Activated gamma-delta T cell treated with anti-CD3 and anti-CD28 coated beads, Interleukin-2, amount 50 U/mL, for 16 hours (primary cell): ENCODE measurements at places on chromosomes 5 and 9.

DNA sequence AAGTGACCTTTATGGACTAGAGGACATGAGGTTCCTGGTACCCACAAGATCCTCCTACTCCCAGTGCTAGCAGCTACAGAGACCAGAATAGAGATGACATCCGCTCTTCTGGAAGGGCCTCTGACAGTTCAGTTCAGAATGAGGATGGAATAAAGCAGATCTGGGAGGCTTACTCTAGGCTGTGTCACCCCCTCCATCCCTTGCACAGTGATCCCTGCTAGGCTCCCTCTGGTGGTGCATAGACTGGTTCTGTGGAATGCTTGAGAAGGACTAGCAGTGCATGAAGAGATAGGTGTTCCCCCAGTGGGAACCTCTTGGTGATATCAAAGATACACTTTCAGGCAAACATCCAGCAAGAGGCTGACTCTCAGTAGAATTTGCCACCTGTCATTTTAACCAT lies 83.0 kb downstream of the NPR3 start:
- no peak for DNase-seq

DNA sequence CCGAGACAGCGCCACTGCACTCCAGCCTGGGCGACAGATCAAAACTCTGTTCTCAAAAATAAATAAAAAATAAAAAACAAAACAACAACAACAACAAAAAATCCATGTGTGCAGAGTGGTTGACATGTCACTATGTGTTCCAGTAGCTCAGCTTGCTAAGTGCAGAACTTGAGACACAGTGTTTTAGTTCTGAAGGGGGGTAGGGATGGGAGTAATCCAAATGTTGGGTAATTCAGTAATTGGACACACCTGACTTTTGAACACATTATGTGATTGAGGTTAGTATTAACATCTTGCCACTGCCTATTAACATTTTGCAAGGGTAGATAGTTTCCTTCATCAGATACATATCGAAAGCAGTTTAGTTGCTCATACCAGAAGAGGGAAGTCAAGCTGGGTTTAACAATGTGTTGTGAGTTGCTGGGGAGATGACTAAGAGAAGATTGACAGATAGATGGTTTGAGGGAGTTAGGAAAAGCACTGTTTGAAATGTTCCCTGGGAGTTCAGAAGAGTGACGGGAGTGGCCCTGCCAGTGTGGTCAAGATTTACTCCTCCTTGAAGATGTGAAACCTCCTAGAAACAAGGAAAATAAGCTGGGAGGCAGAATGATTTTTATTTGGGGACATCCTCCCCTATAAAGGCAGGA lies 928 bp downstream of the HACD4 start:
- DNase-seq = no peak

- no peak for DNase-seq
Measured at GRCh38 chr5:168528521-168529373, at the start of gene FBLL1. FBLL1 (plus strand) TSS chr5:168529305; CDS start chr5:168529505, 200 bp downstream.

- DNase-seq = no peak
Measured at GRCh38 chr9:116644091-116644688, 42.9 kb upstream of the TRIM32 start.

DNA sequence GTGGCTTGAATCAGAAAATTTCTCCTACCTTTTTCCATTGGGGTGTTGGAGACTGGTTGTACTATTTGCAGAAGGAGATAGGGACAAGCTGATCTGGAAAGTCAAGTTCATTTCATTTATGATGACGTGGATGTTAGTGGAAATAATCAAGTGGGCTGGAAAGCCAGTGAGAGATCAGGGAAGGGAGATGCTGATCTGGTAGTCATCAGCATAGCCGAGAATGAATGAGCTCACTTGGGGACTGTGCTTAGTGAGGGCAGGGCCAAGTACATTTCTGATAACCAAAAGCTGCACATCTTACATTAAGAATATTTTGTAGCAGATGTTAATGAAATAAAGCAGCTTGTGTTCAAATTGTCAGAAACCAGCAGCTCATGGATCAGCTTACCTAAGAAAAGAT lies 12.1 kb downstream of the MAN2A1 start:
- no peak for DNase-seq

GRCh38 chr9:35962126-35962906 lies 4.4 kb upstream of the OR2S2 start:
- DNase-seq = no peak

DNA sequence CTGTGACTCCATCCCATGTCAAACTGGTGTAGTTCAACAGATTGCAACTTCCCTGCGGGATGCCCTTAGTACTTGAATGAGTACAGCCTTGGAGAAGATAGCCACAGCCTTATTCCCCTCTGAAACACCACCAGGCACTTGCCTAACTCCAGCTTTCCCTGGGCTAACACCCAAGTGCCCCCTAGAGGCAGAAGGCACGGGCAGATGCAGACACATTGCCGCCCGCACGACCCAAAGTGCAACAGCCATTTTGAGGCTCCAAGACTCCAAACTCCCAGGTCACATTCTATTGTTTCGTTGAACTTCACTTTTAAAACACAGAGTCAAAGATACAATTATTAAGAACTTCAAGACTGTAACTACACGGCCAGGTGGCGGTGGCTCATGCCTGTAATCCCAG lies 163.6 kb upstream of the CDH6 start:
- DNase-seq = no peak

- no peak for DNase-seq
Measured at GRCh38 chr5:92780057-92780456, 801.0 kb downstream of the NR2F1-AS1 start.

GRCh38 chr9:18739641-18740318 lies 265.8 kb downstream of the ADAMTSL1 start:
- DNase-seq = no peak

- DNase-seq = no peak
Measured at GRCh38 chr5:171606414-171607024, 179.1 kb upstream of the SMIM23 start.

DNA sequence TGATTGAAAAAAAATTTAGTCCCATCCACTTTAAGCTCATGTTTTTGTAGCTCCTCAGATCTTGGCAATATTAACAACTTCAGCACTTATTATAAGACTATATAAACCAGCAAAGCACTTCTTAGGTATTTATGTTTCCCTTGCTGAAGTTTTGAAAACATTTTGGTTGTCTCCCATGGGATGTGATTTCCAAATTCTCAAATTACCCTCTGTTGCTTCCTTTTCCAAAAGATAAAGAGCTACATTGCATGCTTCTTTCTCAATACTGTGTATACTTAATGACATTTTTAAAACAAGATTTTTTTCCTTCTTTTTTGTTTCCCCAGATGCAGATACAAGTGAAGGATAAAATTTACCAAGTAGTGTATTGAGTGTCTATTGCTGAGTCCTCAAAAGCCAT lies 567.1 kb downstream of the CSNK1G3 start:
- no peak for DNase-seq

DNA sequence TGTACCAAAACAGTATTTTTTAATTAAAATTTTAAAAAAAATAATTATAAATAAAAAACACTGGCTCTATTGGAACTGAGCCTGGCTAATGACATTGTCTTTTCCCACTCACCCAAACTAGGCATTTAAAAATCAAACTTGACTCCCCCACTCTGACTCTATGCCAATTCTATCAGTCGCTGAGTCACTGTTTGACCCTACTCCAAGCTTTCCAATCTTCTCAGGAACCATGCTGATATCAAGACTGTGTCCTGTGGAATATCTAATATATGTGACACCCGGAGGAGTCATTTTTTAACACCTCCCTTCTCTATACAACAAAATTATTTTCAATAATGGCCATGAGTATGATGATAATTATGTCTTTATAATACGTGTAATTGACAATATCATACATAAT lies 171.6 kb upstream of the RASEF start:
- no peak for DNase-seq

GRCh38 chr5:153147891-153148623 lies 342.4 kb upstream of the GRIA1 start:
- no peak for DNase-seq

DNA sequence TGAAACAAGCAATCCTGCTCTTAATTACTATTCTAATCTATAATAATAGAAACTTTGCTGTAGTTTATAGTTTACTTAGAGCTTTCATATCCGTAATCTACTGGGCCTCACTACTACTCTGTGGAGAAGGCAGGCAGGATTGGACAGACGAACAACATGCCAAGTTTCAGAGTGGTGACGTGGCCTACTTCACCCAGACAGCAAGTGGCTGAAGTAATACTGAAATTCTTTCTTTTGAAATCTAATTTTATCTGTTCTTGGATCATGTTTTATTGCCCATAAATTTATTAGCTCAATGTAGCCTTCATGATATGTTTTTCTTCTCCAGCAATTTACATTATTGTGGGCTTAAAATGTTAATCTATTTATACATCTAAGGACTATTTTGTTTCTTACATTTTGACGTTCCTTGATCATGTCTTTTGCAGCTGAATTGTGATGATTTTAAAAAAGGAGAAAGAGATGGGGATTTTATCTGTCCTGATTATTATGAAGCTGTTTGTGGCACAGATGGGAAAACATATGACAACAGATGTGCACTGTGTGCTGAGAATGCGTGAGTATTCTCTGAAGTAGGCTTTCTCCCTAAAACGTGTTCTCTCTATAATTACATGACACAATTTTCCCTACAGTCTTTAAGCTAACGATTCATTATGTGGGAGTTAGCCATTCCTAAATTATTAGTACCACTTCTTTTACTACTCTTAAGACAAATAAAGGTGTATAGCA lies 22.4 kb downstream of the SPINK5 start:
- DNase-seq = no peak

GRCh38 chr9:136045595-136046553 lies 49.2 kb downstream of the NACC2 start:
- no peak for DNase-seq

- no peak for DNase-seq
Measured at GRCh38 chr5:38615042-38615441, 58.6 kb upstream of the LIFR start.

- no peak for DNase-seq
Measured at GRCh38 chr5:116452774-116453368, 121.8 kb downstream of the SEMA6A start.

DNA sequence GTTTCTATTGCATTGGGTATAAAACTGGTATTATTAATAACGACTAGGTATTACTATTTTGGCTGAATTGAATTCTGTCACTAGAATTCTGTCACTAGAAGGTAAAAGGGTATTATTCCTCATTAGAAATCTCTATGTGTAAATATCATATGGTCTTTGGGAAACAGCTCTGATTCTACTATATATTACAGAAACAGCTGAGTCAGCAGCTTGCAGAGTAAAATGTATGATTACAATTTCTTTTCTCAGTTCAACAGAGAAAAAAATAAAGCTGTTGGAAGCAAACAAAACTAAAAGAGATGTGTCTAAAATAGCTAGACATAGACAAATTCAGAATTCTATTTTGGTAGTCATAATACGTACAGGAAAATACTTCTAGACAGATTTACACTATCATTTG lies 48.5 kb downstream of the HAPLN1 start:
- DNase-seq = no peak

DNA sequence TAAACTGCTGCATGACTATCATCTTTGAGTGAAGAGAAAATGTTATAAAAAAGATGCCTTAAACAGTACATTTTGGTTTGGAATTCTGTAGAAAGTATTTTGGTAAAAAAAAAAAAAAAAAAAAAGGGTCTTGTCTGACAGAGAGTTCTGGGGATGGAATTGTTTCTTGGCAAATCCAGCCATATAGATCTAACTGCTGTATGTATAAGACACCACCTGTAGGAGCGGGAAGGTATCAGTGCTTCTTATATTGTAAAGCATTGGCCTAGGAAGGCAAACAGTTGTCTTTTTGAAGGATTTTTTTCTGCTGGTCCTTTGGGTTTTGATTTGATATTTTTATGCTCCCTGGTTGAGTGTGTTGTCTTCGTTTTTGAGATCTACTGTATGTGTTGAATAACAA lies 2.8 kb downstream of the PURA start:
- DNase-seq = no peak
